NCI-H1694 (cell line): ENCODE measurements at places on chromosomes 7 and 10.

- DNase-seq, result no peak
These were observed 334.8 kb downstream of the DNAJB6 start for GRCh38 chr7:157671358-157672255.

DNA sequence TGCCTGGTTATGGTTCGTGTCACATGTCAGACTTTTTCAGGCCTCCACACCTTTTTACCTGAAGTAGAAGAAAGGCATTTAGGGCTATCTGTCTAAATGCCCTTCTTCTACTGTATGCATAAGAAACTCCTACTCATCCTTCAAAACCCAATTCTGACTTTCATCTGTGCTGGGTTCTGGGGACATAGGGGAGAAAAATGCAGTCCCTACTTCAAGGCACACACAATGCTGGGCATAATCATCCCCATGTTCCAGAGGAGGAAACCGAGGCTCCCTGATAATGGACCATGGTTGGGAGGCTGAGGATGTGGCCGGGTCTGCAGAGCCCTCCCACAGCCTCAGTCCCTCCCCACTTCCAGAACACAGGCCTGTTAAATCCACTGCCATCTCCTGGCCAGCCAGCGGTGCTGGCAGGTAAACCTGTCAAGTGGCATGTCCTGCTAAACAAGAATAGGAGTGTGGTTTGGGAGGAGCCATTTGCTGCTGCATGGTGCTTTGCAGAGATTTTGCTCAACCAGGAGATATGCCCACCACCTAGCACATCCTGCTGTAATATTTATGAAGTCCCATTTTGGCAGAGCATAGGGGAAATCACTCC is 32.0 kb downstream of the GRID1 start:
- DNase-seq, result no peak

DNA sequence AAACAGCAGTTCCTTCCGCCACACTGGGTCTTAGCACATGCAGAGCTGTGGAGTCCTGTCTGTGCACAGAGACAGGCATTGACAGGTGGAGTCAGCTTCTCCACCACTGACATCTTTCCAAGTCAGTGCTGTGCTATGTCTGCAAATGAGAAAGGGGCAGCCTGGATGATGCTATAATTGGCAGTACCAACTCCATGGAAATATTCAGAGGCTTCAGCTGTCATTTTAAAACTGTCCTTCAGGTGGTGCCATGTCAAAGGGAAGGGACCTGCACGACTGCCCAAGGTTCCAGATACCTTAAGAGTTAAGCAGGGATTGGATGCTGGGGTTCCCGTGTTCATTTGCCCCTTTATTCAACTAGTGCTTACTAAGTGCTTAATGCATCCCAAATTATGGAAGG is 258.0 kb upstream of the PRKCQ start:
- DNase-seq, result no peak

- DNase-seq, result no peak
These were observed 27.1 kb downstream of the CREM start for GRCh38 chr10:35153716-35154115.

- DNase-seq, result no peak
These were observed 362.3 kb upstream of the MTPN start for GRCh38 chr7:136339464-136339863.
